HT-29 (cell line): ENCODE measurements at places on chromosomes 12 and 14. TPM values are rescaled to one million over a fixed set of nuclear protein-coding genes. Genes with fewer than 3 reads are reported as not detected.

- no peak for DNase-seq
These were observed 9.1 kb upstream of the RPAP3 start for GRCh38 chr12:47714826-47715386.

DNA sequence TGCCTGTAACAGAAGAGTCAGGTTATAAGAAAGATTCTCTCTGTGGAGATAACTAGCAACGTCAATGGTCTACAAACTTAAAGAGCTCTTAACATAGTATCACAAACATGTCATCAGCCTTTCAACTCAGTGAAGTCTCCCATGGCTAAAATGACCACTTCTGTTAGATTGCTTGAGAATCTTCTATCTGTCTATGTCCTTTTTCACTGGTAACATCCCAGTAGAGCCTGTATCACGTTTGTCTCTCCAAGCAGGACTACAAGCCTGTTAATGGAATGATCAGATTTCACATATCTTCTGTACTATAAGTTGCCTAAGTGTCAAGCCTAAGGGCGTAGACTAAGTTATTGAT is 50.7 kb downstream of the SLC2A13 start:
- DNase-seq = no peak

DNA sequence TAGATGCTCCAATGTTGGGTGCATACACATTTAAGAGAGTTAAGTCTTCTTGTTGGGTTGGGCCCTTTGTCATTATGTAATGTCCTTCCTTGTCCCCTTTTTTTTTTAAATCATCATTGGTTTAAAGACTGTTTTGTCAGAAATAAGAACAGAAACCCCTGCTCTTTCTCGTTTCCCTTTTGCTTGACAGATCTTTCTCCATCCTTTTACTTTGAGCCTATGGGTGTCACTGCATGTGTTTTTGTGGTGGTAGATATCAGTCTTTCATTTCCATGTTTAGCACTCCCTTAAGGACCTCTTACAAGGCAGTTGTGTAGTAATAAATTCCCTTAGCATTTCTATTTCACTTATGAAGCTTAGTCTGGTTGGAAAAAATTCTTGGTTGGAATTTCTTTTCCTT is 47.4 kb downstream of the RTN1 start:
- no peak for DNase-seq

DNA sequence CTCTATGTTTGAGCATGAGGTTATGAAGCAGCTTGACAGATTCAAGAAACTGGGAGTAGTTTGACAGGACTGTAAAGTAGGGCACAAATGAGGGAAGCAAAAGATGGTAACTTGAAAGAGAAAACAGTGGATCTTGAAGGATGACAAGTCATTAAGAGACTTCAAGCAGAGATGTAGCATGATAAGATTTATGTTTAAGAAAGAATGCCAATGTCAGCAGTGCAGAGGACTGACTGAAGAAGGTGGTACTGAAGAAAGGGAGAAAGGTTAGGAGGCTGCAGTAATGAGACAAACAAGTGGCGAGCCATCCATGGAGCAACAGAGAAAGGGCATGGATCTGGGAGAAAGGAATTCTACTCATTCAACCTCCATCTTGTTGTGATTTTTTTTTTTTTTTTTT is 120.2 kb upstream of the RAP1B start:
- no peak for DNase-seq

GRCh38 chr14:41120402-41120801 is 486.3 kb upstream of the LRFN5 start:
- DNase-seq = no peak

GRCh38 chr14:64849940-64850339 is 29.8 kb downstream of the SPTB start:
- DNase-seq = no peak

DNA sequence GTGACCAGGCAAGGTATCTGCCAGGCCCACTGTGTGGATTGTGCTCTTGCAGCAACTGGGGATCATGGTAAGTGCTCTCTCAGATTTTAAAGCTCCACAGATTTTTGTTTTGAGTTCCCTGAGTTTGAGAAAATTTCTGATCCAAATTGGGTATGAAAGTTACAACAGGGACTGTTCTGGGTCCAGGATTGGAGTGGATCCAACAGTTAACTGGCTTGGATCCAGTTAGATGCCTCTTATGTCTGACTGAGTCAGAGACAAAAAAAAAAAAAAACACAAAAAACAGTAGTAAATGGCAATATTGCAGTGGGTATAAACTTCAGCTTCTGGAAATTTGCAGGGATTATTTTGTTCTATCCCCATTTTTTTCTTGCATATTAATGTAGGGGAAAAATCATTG is 598.8 kb downstream of the C12orf50 start:
- no peak for DNase-seq

DNA sequence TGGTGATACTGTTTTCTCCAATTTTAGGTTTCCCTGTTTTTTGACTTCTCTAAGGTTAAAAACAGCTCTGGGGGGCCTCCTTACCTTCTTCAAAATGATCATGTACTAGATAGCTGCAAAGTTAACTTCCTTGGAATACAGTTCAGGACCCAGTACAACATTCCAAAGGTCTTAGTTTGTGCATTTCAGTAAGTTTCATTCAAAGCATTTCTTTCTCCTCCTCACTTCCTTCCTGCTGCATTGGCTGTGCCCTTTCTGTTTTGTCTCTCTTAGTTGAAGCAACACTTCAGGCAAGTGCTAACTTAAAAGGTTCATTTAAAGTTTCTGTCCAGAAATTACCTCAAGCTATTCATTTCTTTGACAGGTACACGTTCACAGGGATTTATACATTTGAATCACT is 95.7 kb downstream of the SCN8A start:
- no peak for DNase-seq

GRCh38 chr12:98137278-98137677 is 378.1 kb upstream of the TMPO start:
- DNase-seq = no peak

BHLHE41 gene
- total RNA-seq = 79.8 and 82.7 TPM in 2 replicates

ATL1 gene
- total RNA-seq = 0.28 and 1.6 TPM in 2 replicates

CD163L1 gene
- 0.70 and 1.2 TPM in 2 replicates for total RNA-seq
